HT-29 (cell line): ENCODE measurements at places on chromosomes 3 and 15. TPM values are rescaled to one million over a fixed set of nuclear protein-coding genes. Genes with fewer than 3 reads are reported as not detected.

LRRC58 gene
- 15.3 and 15.7 TPM in 2 replicates for total RNA-seq

LTF gene
- total RNA-seq = 0.03 and 1.1 TPM in 2 replicates

ITPKA gene
- total RNA-seq = 7.3 and 9.7 TPM in 2 replicates

CADPS gene
- 0.05 and 0.13 TPM in 2 replicates for total RNA-seq

DNA sequence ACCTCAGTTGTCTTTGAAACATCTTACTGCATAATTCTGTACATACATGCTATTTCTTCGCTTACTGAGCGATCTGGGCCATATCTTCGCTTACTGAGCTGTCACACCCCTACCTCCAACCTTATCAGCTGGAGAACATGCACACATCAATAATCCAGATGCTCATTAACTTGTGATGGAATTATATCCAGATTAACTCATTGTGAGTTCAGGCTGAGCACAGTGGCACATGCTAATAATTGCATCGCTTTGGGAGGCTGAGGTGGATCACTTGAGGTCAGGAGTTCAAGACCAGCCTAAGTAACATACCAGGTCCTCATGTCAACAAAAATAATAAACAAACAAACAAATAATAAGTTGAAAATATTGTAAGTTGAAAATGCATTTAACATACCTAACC is 19.3 kb upstream of the ANXA2 start:
- no peak for DNase-seq

GRCh38 chr15:47813748-47814384 is 96.6 kb downstream of the SEMA6D start:
- no peak for DNase-seq

DNA sequence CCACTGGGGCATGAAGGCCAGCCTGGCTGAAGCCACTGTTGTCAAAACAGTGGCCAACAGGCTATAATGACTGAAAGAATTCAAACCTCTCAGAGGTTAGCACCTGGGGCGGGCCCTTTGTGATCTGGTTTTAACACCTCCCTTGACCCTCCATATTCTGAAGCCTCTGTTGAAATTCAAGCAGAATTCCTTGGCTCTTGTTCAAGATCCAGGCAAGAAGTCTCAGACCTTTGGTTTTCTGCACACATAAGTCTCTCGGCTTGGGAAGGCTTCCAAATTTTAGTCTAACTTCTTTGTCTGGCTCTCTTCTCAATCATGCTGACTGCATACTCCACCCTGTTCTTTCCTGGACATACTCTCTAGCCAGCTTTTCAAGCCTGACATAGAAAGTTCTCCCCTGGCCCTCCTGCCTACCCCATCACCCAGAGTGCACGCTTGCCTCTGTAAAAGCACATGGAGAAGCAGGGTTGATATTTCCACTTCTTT is 144.5 kb downstream of the PDZRN3 start:
- DNase-seq = no peak

DNA sequence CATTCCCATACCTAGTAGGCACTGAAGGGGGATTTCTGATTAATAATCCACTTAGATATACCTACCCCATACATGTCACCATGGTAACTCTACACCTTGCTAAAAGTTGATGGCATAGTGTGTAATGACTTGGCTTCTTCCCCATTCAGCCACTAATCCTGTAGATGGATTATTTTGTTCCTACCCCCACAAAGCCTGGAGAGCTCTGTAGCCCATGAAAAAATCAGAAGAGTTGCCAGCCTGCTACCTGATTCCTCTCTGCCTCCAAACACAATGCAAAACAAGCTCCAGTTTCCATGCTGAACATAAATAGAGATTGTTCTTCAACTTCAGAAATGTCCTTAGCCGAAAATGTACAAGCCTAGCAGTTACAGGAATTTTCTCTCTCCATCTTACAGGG is 98.9 kb upstream of the PFN2 start:
- DNase-seq = no peak

DNA sequence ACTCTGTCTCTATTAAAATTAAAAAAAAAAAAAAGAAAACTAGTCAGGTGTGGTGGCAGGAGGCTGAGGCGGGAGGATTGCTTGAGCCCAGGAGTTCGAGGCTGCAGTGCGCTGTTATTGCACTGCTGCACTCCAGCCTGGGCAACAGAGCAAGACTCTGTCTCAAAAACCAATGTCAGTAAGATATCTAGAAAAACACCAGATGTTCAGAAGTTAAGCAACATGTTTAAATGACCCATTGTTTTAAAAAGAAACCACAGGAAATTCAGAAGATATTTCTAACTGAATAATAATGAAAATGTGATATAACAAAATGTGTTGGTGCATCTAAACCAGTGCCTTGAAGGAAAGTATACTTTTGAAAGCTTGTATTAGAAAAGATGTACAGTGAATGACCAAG is 203.4 kb upstream of the CGNL1 start:
- DNase-seq = no peak

- DNase-seq = peak; percentile 78
These were observed 67.0 kb downstream of the CHCHD4 start for GRCh38 chr3:14057701-14058100.
